ENCODE measurements at places on chromosomes 2 and 18.
A peak's percentile ranks its signal among the peaks of the same experiment; 100 is the strongest.

GRCh38 chr2:47359375-47359868, 43.5 kb upstream of the MSH2 start:
- no peak for DNase-seq

DNA sequence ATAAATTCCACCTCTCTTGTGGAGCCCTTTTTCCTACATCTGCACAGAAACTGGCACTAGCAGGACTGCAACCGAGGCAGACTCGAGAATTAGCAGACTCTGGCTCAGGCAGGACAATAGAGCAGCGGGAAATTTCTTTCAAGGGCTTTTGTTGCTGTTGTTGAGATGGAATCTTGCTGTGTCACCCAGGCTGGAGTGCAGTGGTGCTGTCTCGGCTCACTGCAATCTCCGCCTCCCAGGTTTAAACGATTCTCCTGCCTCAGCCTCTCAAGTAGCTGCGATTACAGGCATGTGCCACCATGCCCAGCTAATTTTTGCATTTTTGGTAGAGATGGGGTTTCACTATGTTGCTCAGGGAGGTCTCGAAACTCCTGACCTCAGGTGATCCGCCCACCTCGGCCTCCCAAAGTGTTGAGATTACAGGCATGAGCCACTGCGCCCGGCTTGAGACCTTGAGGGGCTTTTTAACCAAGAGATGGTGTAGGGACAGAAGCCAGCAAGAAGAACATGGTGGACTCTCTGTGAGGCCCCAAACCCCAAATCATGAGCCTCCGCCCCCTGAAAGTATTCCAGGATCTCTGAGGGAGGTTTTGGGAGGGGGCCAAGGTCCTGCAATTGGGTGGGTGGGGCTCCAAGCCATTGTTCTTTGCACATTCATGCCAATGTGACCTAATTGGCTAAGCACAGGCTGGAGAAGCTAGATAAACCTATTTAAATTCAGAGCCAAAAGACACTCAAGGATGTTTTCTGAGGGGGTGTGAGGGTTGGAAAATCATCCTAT, 68.4 kb upstream of the MSH2 start:
- DNase-seq: no peak

- DNase-seq: no peak
Measured at GRCh38 chr2:178449700-178450523, 1.1 kb downstream of the PRKRA start.

GRCh38 chr2:177396703-177397460, 4.3 kb downstream of the AGPS start:
- DNase-seq: no peak

- peak; percentile 41 for DNase-seq
Measured at GRCh38 chr18:22975508-22975907, 42.4 kb downstream of the RBBP8 start.

DNA sequence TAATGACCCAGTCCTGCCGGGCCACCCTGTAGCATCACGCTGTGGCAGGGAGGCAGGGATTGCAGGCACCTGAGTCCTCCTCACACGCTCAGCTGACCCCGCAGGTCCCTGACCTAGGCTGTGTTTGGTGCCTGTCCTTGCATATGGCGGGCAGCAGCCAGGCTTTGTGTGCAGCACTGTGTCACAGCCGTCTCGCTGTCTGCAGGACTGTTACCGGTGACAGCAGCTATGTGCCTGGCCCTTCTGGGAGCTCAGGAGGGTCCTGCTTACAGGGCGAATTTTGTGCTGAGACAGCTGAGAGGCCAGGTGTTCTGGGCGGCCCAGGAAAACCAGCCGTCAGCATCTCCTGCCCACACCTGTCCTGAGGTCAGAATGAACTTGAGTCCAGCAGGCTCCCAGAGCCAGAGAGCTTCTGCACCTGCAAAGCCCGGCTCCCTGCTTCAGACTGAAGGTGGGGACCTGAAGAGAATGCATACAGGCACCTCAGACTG, 10.4 kb upstream of the ARID5A start:
- DNase-seq: no peak

DNA sequence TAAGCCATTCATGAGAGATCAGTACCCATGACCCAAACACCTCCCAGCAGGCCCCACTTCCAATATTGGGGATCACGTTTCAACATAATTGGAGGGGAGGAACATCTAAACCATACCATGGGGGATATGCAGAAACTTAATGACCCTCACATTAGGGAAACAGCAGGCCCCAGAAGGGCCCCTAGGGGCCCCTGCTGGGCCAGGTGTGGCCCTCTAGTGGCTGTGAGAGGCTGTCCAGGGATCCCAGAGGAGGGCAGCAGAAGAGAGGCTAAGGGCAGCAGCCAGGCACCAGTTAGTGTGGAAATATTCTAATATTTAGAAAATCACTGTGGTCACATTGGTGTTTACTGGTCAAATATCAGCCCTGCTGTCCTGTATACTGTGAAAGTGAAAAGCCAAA, 49.3 kb upstream of the ANKRD44 start:
- DNase-seq: peak; percentile 12

DNA sequence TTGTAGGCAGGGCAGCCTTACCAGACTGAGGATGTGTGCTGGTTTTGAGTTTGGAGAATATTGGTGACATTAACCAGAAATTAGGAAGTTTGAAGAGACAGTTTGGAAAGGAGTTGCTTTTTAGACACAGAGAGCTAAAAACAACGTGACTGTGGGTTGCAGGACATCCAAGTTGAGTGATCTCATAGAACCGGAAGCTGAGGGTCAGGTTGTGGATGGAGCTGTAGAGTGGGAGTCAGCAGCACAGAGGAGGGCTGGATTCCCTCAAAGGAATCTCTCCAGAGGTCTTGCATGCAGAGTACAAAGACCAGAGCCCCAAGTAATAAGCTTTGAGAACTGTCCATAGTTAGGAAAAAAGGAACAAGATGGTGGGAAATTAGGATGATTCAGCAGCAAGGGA, 9.3 kb downstream of the MAPRE3 start:
- DNase-seq: no peak

All from AML-193 (cell line).